Fibroblast of skin of back (primary cell): ENCODE measurements at places on chromosomes 11 and 22.

GRCh38 chr11:131217313-131218310 is 152.8 kb upstream of the NTM start:
- DNase-seq, result peak; percentile 28

GRCh38 chr11:15981292-15981691 is 375.1 kb downstream of the SOX6 start:
- no peak for DNase-seq

DNA sequence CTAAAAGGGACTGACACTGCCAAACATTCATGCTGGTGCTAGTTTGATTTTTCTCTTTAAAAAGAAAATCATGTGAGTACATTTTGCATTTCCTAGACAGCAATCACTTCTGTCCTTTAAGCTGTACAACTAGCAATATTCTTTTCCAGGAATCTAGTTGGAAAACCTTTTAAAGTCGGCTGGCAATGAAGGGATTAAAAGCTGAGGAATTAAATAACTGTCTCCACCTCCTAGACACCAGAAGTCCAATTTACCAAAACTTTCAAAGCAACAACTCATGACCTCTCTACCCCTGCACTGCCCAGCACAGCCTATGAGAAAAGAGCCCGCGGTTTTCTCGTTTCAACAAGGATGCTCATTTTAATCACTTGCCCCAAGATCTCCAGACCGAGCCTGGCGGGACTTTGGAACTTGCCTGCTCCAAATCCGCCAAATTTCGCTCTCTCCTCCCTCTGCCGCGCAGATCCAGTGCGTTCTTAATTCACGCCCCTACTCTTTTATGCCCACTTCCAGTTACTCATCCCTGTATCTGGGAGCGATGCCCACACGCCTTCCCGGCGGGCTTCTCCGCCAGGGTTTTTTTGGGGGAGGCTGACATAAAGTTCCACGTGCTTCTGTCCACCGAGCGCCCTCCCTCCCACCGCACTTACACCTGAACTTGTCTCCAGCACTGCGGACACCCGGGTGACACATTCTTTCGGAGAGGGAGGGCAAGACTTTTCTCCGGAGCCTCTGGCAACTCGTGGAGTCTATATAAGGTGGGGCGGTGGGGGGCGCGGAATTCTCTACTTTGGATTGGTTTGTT is 2.5 kb downstream of the MPPED2 start:
- DNase-seq, result no peak

DNA sequence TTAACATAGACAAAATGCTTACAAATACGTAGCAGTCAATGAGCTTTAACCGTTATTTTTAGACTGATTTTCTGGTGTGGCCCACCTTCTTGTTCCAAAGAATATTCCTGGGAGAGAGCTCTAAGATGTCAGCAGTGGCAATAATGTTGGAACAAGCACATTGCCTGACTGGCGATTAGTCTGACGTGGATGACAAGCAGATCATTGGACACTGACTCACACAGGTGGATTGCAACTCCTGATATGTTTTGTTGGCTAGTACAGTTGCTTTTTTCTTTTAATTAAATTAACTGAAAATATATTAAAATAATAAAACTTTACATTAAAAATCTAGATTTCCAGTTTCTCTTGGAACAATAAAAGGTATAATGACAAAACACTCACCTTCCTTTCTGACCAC is 78.0 kb downstream of the TENM4 start:
- DNase-seq, result no peak

- DNase-seq, result peak; percentile 78
Measured at GRCh38 chr11:68040101-68040956, 1.5 kb downstream of the TCIRG1 start.

- no peak for DNase-seq
Measured at GRCh38 chr22:27296091-27296675, 505.4 kb downstream of the MN1 start.

- peak; percentile 29 for DNase-seq
Measured at GRCh38 chr22:50169774-50170341, 673 bp upstream of the PANX2 start.

DNA sequence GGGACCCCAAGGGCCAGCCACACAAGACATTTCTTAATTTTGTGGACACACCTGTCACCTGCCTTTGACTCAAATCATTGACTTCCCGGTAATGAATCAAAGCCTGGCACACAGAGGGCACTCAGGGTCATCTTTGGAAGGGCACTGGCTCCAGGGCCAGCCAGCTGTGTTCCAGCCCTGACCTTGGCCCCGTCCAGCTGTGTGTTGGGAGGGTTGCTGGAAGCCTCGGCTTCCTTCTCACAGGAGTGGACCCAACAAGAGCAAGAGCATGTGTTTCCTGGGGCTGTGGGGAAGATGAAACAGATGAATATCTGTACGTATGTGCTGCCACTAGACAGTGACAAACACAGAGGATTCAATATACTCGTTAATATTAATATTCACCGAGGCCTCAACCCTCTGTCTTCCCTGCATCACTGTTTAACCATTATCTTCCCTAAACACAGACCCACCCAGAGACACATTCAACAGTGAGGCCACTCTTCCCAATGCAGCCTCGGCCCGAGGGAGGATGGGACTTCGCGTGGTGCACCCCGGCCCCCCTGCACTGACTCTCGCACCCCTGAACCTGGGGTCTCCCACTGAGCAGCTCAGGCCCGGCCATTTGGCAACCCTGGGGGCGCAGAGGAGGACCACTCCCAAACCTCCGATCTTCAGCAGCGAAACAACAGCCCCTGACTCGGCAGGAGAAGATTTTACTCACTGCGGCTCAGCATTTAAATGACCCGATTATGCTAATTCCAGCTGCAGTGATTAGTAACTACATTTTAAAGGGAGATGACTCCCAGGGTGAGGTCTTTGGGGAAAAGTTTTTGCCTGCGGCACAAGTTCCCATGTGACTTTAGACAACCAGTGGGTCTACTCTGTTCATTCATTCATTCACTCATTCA is 45.7 kb downstream of the PHF21B start:
- DNase-seq, result no peak

DNA sequence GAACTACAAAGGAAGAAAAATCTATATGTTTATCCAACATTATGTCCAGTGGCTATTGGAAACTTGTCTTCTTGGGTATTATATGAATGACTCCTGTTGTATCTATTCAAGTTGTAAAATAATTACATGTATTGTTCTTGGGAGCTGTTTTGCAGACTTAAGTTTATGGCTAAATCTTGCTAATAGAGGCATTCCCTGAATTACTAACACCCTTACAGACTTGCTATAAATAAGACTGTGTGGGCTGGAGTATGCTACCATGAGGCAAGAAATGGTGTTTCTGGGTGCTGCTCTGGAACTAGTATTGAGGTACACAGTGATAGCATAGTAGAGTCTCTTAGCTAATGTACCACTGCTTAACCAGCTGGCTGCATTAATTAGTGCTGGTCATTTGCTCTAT is 155.1 kb downstream of the HIPK3 start:
- DNase-seq, result no peak

- no peak for DNase-seq
Measured at GRCh38 chr11:128897826-128898225, 6.7 kb downstream of the KCNJ5 start.

GRCh38 chr22:33648478-33648877 is 271.8 kb downstream of the LARGE1 start:
- DNase-seq, result no peak

GRCh38 chr11:74159642-74160041 is 11.2 kb downstream of the C2CD3 start:
- no peak for DNase-seq

GRCh38 chr22:26172389-26172990 is 3.2 kb downstream of the SEZ6L start:
- DNase-seq, result peak; percentile 35

DNA sequence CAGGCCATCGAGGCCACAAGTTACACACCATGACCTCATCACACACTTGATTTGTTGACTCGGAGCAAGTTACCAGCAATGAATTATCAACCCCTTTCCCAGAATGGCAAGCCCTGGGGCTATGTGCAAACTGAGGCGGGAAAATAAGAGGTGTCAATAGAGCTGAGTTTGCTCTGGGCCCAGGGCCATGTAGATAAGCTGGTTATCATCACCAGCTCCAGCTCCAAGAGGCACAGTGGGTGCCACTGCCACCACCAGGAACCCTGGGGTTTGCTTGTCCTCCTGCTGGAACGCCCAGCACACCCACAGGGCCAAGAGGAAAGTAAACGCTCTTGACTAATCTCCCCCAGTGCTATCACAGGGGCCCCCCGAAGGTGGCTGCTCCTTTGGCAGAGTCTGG is 13.0 kb upstream of the VPS37C start:
- no peak for DNase-seq

DNA sequence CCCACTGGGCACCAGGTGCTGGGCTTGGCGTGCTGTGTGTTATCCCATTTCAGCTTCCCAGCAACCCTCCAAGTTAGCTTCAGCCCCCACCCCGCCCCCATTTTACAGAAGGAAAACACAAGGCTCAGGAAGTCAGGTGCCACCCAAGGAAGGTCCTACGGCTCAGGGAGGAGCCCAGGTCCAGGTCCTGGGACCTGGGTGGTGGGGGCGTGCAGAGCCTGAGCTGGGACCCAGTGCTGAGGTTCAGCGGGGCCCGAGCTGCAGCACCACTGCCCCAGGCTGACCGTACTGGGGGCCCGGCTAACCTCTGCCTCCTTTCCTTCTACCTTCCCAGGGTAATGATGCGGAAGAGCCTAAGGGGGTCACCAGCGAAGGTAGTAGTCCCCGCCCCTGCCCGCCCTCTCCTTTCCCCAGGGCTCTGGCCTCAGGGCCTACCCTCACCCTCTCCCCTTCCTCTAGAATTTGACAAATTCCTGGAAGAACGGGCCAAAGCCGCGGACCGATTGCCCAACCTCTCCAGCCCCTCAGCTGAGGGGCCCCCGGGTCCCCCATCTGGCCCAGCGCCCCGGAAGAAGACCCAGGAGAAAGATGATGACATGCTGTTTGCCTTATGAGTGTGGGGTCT is 34.2 kb upstream of the HMOX1 start:
- DNase-seq, result no peak

- no peak for DNase-seq
Measured at GRCh38 chr11:60158636-60159035, 24.2 kb downstream of the MS4A6A start.

DNA sequence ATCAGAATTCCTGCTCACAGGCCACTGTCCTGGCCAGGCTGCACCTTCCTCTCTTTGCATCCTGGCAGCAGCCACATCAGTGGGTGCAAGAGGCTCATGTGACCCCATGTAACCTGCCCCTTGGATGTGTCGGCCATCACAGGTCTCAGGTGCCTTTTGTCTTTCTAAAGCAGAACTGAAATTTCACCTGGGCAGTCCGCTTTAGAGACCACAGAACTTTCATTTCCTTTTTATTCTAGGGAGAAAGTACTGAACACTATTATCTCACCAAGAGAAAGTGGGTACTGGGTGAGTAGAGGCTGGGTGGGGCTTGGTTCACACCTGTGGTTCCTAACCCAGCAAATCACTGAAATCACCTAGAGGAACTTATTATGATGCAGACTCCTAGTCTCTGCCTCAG is 51.7 kb upstream of the NUP160 start:
- no peak for DNase-seq

DNA sequence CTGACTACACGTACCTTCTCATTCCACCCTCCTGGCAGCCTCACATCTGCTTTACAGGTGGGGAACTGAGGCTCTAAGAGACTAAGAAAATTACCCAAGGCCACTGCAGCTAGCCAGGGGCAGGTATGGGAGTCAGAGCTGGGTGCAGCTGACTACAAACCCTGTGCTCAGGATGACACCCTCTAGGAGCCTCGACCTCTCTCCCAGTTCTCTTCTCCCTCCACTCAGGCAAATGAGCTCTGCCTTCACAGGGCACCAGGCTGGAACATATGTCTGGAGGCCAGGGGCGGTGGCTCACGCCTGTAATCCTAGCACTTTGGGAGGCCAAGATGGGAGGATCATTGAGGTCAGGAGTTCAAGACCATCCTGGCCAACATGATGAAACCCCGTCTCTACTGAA is 4.0 kb downstream of the SYT12 start:
- no peak for DNase-seq

- DNase-seq, result peak; percentile 58
Measured at GRCh38 chr22:45587638-45588505, 83.8 kb upstream of the ATXN10 start.

DNA sequence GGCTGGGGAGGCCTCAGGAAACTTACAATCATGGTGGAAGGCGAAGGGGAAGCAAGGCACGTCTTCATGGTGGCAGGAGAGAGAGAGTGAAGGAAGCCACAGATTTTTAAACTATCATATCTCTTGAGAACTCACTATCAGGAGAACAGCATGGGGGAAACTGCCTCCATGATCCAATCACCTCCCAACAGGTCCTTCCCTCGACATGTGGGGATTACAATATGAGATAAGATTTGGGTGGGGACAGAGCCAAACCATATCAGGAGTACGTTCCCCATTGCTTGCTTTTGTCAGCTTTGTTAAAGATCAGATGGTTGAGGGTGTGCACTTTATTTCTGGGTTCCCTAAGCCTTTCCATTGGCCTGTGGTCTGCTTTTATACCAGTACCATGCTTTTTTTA is 53.7 kb upstream of the E2F8 start:
- no peak for DNase-seq
